ENCODE measurements at places on chromosomes 3 and 15.

GRCh38 chr3:153320585-153321128 lies 158.6 kb downstream of the RAP2B start:
- DNase-seq: no peak

- no peak for DNase-seq
Observed at GRCh38 chr3:52004163-52004787, 8.6 kb upstream of the RPL29 start.

DNA sequence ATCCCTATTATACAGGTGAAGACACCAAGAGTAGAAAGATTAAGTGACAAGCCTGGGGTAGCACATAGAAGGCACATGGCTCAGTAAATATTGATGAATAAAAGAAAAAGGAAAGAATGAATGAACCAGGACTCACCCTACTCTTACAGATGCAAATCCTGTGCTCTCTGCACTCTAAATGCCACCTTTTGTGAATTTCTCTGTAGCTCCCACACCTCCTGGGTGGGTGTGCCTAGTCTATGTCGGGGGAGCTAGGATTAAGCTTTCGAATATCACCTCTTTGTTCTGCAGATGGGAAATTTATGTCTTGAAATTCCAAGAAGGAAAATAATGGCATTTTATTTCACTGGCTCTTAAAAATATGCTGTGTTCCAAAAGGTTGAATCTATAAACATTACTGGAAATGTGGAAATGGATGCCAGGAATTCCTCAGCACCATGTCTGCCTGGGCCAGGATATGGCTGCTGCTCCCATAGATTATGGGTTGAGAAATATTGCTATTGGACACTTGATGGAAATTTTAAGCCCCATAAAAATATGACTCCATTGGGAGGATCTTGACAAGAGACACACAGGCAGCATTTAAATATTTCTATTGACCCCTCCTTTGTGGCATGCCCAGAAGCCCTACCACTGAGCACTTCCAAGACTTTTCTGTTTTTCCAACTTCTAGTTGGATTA lies 43.3 kb downstream of the CCNB2 start:
- DNase-seq: no peak

- DNase-seq: no peak
Observed at GRCh38 chr15:75090388-75090734, 67.0 kb downstream of the PPCDC start.

- DNase-seq: no peak
Observed at GRCh38 chr3:97823046-97824004, 1.5 kb downstream of the CRYBG3 start.

DNA sequence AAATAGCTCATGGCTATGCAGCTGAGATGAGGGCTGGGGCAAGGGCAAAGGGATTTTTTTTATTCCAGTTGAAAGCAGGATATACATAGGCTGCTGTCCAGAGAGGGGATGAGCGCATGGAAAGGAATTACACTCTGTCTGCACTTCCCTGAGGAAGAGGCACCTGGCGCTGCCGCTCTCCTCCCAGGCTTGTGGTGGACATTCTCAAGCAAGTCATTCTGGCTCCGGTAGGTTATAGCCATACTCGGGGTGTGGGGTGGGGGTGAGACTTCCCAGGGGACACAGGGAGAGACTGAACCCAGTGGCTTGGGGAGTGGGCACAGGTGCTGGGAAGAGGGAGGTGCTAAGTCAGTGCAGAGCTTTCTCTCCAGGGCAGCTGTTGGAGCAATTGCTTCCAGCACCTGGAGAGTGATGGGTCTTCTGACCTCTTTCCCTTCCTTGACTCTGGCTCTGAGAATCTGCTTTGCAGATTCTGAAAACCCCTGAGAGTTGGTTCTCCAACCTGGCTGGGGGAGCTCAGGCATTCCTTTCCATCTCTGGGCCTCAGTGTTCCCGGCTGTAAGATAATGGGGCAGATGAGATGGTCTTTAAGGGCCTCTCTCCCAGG lies 24.3 kb downstream of the CYP8B1 start:
- no peak for DNase-seq

DNA sequence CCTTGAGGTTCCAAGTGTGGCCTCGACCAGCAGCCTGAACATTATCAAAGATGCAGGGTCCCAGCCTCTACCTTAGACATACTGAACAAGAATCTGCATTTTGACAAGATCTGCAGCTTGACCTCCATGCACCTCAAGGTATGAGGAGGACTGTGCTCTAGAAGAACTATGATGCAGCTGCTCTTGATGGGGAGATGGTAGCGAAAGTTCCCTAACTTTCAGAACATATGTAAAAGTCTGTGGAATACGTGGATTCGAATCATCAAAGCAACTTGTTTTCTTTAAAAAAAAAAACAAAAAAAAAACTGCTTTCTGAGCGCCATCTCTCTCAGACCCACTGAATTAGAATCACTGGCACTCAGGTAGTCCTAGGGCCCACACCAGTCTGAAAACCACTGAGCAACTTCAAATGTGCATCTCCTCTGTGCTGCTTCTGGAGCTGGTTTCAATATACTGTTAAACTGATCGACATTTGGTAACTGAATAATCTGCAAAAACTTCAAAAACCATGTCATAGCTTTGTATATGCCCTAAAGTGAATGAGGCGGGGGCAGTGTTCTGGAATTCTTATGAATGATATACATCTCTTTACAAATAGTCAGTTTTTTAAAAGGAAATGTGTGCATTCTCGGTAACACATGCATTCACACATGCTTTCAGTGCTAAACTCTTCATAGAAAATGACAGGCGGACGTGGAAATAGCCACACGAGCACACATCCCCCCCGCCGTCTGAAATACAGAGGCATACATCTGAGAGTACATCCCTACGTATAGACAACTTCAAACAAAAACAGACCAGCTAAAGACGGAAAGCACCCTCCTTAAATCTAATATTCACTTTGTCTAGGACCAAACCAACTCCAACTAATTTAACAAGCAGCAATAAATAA lies 128.8 kb downstream of the FOXP1 start:
- no peak for DNase-seq

DNA sequence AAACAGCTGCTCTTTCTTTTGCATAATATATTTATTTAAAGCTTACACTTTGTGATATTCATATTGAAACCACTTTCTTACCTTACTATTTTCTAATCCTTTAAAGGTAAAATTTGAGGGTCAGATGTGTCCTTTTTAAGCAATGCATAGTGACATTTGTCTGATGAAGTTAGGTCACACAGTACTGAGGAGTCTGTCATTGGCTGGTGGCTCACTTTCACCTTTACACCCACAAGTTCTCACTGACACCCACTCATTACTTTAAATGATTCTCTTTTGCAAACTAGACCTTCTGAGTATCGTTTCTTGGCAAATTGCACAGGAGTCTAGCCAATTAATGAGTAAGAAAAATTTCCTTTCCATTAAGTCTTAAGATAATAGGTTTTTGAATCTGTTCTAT lies 758.3 kb upstream of the ARPP21 start:
- no peak for DNase-seq

- DNase-seq: no peak
Observed at GRCh38 chr15:77033417-77033728, 37.5 kb downstream of the TSPAN3 start.

GRCh38 chr3:66822186-66823008 lies 175.7 kb upstream of the KBTBD8 start:
- peak; percentile 46 for DNase-seq

DNA sequence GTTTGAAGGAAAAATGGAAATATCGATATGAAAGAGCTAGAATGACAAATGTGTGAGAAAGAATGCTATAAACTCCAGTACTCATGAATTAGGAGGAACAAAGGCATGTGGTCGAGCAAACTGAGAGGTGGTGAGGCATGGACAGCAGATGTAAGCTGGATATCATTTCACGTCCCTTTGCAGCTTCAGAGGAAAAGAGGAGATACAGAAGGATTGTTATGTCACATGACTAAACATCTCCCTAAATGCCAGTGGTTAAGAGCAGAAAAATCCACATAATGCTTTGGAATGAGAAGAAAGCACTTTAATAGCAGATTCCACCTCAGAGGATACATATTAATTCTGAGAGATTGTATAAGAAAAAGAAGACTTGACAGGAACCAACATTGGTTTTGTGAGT lies 248.7 kb downstream of the ZIC4 start:
- no peak for DNase-seq

DNA sequence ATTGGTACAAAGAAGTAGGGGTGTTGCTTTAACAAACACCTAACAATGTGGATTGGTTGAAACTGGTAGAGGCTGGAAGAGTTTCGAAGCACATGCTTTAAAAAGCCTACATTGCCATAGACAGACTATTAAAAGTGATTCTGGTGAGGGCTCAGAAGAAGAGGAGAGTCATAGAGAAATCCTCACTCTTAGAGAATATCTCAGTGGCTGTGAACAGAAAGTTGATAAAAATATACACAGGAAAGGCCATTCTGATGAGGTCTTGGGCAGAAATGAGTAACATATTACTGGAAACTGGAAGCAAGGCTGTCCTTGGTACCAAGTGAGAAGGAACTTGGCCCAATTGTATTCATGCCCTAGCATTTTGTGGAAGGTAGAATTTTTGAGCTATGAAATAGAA lies 173.7 kb upstream of the CRBN start:
- no peak for DNase-seq

GRCh38 chr3:56702490-56703315 lies 19.6 kb upstream of the TASOR start:
- peak; percentile 44 for DNase-seq

DNA sequence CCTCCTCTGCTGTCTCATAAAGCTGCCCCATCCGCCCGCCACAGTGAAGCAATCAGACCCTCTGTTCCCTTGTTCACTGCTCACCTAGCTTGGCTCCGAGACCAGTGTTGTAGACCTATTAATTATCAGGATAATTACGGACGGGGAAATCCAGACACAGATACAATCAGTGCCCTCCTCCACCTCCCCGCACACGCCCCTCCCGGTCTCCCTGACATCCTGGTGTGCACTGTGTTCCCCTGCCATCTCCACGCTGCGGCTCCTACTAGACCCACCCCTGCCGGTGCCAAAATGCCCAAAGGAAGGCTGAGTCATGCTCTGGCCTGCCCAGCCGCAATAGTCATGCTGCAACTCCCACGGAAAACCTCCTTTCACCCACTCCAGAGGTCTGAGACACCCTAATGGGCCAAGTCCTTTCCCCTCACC lies 277.3 kb upstream of the TLE3 start:
- no peak for DNase-seq

- DNase-seq: no peak
Observed at GRCh38 chr3:16697443-16698147, 92.4 kb upstream of the DAZL start.

GRCh38 chr3:5974630-5975322 lies 787.3 kb downstream of the EDEM1 start:
- DNase-seq: no peak

- no peak for DNase-seq
Observed at GRCh38 chr3:111314181-111314873, 227.7 kb upstream of the CD96 start.

DNA sequence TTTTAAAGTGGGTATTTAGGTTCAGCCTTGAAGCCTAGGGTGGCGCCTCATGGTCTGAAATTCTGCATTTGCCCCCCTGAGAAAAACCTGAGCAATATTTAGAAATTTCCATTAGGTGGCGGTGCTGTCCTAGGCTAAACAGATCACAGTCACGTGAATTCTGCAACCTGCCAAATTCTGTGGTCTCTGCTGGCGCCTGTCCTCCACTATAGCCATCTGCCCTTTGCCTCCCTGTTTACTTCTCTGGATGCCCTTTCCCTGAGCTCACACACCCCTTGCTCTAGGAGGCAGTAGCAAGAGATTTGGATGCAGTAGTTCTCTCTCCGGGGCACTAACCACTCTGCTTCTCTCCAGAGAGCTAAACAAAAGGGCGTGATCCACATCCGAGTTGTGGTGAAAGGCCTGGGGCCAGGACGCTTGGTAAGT lies 9.1 kb downstream of the MRPS11 start:
- peak; percentile 5 for DNase-seq

GRCh38 chr3:44477312-44478030 lies at the start of gene ZNF445:
ZNF445 (minus strand) TSS chr3:44477670; CDS start chr3:44455549, 22,121 bp downstream.
- DNase-seq: peak; percentile 67

GRCh38 chr3:3531476-3531875 lies 267.8 kb upstream of the LRRN1 start:
- DNase-seq: no peak

DNA sequence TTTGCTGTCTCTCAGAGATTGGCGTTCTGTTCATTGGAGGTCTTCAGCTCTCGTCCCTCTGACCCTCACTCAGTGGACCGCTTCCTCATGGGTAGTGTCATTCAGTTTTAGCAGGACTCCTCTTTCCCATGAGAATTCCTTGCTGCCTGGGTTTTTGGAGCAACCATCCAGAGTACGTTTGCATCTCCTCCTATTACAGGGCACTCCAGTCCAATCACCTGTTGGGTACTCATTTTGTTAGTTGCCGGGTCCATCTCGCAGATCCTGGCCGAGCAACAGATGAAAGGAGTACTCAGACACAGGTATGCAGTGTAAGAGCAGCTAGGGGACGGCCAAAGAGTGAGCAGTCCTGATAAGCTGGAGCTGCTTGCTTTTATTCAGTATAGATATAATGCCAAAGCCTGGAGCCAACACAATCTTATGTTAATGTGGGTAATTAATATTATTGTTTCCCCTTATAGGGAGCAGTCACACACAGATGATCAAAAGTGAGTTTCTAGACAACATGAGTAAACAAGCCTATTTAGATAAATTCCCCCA lies 49.6 kb downstream of the ISG20 start:
- DNase-seq: no peak

GRCh38 chr15:98737159-98737558 lies 88.8 kb downstream of the IGF1R start:
- no peak for DNase-seq

GRCh38 chr3:143605233-143605950 lies 242.9 kb downstream of the SLC9A9 start:
- no peak for DNase-seq

DNA sequence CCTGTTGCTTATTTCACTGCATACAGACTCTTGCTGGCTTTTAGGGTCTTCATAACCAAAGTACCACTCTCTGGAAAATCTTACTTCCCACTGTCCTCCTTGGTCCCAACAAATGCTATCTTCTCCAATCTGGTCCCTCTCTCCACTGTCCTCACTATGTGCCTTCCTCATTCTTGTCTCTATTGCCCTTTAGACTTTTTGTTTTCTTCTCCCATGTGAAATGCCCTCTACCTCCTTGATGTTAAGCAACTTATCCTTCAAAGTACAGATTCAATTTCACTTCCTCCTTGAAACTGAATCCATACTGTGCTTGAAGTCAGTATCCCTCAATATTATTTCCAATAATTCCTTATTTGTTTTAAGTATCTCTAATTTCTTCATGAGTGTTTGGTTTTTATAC lies 60.8 kb downstream of the CGGBP1 start:
- DNase-seq: no peak

DNA sequence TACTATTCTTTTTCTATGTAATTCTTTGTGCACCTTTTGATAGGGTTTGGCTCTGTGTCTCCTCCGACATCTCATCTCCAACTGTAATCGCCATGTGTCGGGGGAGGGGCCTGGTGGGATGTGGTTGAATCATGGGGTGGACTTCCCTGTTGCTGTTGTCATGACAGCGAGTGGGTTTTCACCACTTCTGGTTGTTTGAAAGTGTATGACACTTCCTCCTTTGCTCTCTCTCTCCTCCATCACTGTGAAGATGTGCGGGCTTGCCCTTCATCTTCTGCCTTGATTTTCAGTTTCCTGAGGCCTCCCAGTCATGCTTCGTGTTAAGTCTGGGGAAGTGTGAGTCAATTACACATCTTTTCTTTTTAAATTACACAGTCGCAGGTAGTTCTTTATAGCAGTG lies 225.8 kb upstream of the DPPA4 start:
- no peak for DNase-seq
